NCI-H2171 (cell line): ENCODE measurements at places on chromosomes 7 and 10.

GRCh38 chr7:143988976-143989745 lies 11.0 kb upstream of the OR6B1 start:
- no peak for DNase-seq

DNA sequence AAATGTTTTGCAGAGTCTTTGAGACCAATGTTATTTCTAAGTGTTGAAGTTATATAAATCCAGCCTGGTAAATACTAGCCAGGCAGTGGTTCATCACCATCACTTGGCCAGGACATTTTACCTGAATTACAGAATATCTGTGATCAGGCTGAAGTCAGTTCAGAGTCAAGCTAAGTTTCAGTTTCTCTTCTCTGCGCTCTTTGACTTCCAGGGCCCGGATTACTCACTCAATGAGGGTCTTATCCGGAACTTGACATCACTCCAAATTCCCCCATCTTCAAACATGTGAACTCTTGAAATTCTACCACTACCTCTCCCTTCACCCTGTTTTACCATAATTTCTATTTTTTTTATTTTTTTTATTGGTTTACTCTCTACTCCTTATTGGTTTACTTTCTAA lies 36.6 kb upstream of the CCAR1 start:
- DNase-seq = no peak

DNA sequence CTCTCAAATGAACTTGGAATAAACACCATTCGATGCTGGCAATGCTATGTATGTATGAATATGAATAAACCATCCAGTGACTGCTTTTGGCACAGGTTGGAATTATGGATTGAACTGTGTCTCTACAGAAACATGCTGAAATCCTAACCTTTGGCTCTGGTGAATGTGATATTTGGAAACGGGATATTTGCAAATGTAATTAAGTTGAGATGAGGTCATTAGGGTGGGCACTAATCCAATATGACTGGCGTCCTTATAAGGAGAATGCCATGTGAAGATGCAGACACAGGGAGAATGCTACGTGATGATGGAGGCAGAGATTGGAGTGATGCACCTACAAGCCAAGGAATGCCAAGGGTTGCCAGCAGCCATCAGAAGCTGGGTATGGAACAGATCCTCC lies 3.4 kb upstream of the ACTR3B start:
- no peak for DNase-seq

DNA sequence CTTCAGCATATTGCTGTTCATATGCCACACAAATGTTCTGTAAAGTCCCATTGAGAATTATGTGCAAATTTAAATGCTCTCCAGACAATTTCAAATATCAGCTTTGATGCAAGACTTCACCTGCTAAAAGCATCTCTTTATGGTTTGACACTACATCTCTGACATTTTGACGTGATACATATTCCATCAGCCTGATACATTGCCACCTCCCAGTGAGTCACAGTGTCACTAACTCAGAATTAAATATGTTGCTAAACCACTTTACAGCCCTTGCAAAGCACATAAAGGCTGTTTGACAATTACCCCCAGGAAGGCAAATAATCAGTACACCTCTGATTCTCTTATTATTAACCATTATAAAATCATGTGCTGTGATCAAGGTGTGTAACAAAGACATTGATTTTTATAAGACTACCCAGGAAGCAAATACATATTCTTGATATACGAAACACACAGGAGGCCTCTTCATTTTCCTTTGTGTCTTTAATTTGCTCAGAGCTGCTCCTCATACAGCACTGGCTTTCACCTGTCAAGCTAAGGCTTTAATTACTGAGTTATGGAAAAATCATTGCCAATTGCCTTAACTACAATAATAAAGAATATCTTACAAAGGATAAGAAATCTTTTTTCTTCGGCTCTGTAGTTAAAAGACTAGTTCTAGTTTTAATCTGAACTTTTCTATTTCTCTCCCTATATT lies 547.5 kb upstream of the C7orf33 start:
- no peak for DNase-seq

GRCh38 chr7:95503271-95504131 lies 17.8 kb downstream of the ASB4 start:
- no peak for DNase-seq

GRCh38 chr10:853017-853416 lies 78.5 kb downstream of the LARP4B start:
- DNase-seq = no peak

DNA sequence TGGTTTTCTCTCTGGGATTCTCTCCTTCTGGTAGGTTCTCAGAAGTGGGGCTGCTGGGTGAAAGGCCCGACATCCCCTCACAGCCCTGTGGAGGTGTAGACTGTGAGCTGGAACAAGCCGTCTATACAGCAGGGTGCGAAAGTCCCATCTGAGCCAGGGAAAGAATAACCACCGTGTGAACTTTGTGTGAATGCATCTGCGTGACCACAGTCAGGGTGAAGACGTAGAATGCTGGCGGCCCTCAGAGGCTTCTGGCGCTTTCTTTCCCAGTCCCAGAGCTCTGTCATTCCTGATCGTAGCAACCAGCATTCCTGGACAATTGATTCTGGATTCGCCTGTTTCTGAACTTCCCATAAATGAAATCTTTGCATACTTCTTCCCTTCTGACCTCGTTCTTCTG lies 30.0 kb downstream of the ELFN1 start:
- no peak for DNase-seq

DNA sequence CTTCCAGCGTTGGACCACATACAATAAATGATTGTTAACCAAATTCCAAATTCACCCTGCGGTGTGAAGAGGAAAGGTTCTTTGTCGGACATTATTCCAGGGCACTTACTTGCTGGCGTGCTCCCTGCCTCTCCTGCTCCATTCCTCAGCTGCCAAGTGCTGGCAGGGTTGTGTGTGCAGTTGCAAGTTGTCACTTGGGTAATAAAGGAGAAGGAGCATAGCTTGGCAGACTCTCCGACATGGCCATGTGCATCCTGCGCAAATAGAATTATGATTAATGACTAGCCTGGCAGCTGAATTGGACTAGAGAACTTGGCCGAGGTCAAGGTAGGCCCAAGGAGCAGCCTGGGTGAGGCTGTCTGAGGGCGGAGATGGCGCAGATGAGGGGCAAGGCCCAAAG lies 92.3 kb upstream of the ELMO1 start:
- DNase-seq = no peak

- DNase-seq = peak; percentile 6
These were observed 87.1 kb downstream of the SLC16A9 start for GRCh38 chr10:59622320-59623132.
